ENCODE measurements at places on chromosomes 12 and 14. TPM values are rescaled to one million over a fixed set of nuclear protein-coding genes. Genes with fewer than 3 reads are reported as not detected.
A peak's percentile ranks its signal among the peaks of the same experiment; 100 is the strongest.

Gene TRPV4
- total RNA-seq: 3.0 TPM

Gene LRIG3
- total RNA-seq: 68.1 TPM

- H3K36me3 ChIP-seq: no peaks in the 10 kb centered on the region
- no peaks in the 10 kb centered on the region for H3K4me1 ChIP-seq
- DNase-seq: no peak
- no peaks in the 10 kb centered on the region for H3K27me3 ChIP-seq
These were observed 66.0 kb upstream of the TMCC3 start for GRCh38 chr12:94716339-94716738.

DNA sequence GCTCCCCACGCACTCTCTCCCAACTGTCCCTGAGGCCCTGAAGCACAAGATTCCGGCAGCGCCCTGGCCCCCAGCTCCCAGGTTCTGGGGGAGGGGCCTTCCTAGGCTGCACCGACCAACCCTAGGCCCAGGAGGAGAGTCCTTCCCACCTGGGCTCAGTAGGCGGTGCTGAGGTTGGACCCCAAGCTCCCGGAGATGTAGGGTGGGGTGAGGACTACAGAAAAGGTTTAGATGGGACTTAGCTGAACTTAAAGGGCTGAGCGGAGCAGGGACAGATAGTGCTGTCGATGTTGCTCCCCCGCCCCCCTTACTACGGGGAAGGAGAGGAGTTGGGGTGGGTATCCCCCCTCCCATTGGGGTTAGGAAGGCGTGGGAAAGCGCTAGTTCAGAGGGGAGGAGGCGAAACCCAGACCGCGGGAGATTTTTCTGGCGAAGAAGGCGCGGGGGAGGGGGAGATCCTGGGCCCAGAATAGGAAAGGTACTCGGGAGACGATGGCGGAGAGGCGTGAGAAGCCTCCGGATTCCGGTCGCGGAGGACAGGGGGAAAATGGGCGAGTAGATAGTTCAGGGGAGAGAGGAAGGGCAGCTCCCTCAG lies 4.2 kb upstream of the BAZ2A start:
- peak overlapping the region; percentile 78 for H3K4me3 ChIP-seq
- H3K4me1 ChIP-seq: peaks cover 43% of the 10 kb centered on the region
- DNase-seq: peak; percentile 76
- H3K27ac ChIP-seq: peak overlapping the region; percentile 96
- no peaks in the 10 kb centered on the region for H3K27me3 ChIP-seq

DNA sequence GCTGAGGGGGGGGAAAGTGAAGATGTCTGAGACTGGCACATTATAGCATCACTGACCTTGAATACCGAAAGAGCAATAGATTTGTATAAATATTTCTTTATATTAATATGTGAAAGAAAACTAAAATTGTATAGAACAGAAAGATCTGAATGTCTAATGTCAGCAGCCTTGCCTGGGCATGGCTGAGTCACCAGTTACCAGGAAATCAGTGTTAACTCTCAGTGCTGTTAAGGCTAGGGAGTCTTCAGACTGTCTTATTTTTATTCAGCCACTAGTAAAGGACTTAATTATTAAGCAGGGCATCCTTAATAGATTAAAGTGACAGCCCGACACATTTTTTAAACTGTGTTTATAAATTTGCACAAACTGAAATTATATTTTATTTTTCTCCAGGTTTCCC lies 122.9 kb upstream of the AEBP2 start:
- H3K27me3 ChIP-seq: no peaks in the 10 kb centered on the region
- DNase-seq: no peak
- H3K4me1 ChIP-seq: no peaks in the 10 kb centered on the region
- H3K4me3 ChIP-seq: no peak overlapping the region

GRCh38 chr12:117017807-117018206 lies 81.4 kb downstream of the TESC start:
- DNase-seq: no peak
- H3K4me1 ChIP-seq: peaks cover 8% of the 10 kb centered on the region
- no peak overlapping the region for H3K27ac ChIP-seq
- H3K27me3 ChIP-seq: no peaks in the 10 kb centered on the region
- no peaks in the 10 kb centered on the region for H3K36me3 ChIP-seq

DNA sequence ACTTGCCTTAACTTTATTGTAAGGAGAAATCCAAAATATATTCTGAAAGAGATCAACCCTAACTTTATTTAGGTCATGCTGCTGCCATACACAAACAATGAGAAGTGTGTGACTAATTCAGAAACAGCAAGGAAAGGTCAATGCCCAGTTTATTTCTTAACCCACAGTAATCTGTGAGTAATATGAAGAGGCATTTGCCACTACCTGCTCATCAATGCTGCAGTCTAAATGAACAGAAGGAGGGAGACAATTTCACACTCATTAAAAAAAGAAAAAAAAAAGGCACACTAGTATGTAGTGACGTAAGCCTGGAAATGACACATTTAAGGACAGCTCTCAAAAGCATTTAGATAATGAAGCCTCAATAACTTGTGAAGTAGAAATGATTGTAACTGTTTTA lies 90.5 kb upstream of the FOXN3 start:
- H3K36me3 ChIP-seq: no peaks in the 10 kb centered on the region
- H3K4me3 ChIP-seq: no peak overlapping the region
- no peak for DNase-seq
- no peaks in the 10 kb centered on the region for H3K27me3 ChIP-seq
- peaks cover 6% of the 10 kb centered on the region for H3K4me1 ChIP-seq

- no peaks in the 10 kb centered on the region for H3K36me3 ChIP-seq
- no peak for DNase-seq
- no peak overlapping the region for H3K27ac ChIP-seq
These were observed 63.2 kb upstream of the RFX4 start for GRCh38 chr12:106519607-106520021.

DNA sequence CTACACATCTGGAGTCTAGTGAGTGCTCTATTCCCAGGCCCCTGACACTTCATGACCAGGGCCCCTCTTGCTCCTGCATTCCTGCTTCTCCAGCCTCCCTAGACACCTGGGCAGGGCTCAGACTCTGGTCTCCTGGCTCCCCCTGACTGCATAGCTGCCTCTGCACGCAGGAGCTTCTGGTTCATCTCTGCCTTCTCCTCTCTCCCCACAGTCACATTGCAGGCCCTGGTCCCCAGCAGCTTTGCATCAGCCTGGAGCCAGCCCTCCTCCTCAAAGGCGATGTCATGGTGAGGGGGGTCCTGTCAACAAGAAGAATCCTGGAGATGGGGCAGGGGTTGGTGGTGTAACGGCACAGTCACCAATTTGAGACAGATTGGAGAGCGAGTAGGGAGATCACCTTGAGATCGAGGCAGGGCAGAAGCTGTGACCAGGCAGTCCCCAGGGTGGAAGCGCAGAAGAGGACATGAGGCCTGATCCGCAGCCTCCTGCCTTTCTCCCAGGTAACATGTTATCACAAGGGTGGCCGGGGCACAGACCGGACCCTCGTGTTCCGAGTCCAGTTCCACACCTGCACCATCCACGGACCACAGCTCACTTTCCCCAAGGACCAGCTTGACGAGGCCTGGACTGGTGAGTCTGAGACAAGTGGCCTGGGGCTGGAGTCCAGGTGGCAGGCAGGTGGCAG lies 8.1 kb downstream of the TNS2 start:
- DNase-seq: peak; percentile 13
- H3K27me3 ChIP-seq: no peaks in the 10 kb centered on the region
- H3K4me1 ChIP-seq: peaks cover 43% of the 10 kb centered on the region
